EH (cell line): ENCODE measurements at places on chromosomes 3 and 15.

DNA sequence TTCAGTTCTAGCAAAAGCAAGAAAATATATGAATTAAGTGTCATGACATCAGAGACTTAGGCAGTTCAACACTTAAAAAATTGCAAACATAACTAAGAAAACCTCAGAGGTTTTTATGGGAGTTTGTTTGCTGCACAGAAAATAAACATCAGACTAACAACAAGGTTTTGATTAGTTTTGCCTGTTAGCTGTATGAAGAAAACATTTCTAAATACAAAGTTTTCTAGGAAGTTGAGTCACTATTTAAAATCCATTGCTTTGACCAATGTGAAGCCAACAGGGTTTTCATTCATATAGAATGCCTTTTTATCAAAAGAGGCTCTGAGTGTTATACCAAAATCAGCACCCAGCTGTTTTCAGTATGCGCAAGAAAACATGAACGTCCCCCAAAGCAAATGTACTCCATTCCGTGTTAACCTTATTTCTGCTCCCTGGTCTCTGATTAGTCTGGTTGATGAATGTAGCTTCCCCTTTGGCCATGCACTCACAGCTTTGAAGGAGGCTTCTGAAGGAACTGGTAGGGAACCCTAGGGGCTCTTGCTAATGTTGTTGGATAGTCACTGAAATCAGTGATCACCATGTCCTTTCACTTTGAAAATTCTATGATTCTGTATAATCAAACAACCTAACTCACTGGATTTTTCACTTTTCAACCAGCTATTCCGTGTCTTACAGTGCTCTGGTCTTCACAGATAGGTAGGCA, 89.6 kb upstream of the TSEN2 start:
- no peak for DNase-seq

- DNase-seq, result peak; percentile 48
These were observed 198.3 kb downstream of the ERC2 start for GRCh38 chr3:56269755-56270535.

DNA sequence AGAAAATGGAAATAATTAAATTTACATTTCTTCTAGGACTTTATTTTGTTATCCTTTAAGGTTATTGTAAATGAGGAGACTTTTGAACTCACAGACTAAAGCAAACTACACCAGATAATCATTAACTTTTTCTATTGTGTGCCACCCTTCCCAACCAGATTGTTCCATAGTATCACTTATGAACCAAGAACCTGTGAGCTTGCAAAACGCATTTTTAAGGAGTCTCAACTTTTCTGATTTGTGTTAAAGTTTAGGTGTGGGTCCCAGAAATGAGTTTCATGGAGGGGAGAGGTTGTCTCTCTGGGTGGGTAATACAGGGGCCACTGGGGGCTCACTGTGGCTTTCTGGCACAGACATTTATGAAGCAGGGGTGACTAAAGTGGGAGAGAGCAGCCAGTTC, 75.7 kb downstream of the IGF1R start:
- DNase-seq, result no peak

DNA sequence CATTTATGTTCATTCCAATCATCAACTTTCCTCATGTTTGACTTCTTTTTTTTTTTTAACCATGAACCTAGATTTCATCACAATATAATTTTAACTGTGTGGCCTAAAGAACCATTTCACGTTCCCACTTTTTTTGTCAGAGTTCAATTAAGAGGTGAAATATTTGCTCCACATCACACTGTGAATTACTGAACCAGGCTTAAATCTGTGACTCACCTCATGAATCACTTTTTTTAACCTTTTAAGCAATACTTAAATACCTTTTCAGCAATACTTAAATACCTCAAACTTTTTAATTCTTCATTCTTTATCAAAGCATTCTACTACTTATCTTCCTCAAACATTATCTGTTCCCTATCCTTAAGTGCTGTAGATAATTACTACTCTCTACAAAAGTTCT, 137.6 kb downstream of the SI start:
- no peak for DNase-seq

GRCh38 chr3:72606005-72606800, 242.0 kb downstream of the SHQ1 start:
- no peak for DNase-seq

GRCh38 chr15:73655724-73656123, 22.5 kb upstream of the NPTN start:
- no peak for DNase-seq
